Uterus (tissue), 4 donors: ENCODE measurements at places on chromosomes 5 and 9.

GRCh38 chr9:93644397-93645088 lies 68.2 kb downstream of the PHF2 start:
- H3K27ac ChIP-seq, result no peak overlapping the region
- no peak overlapping the region for H3K4me3 ChIP-seq
- H3K4me1 ChIP-seq, result peaks cover 7% of the 10 kb centered on the region
- DNase-seq, result no peak

- no peaks in the 10 kb centered on the region for H3K4me1 ChIP-seq
- no peaks in the 10 kb centered on the region for H3K36me3 ChIP-seq
- DNase-seq, result no peak
- H3K27me3 ChIP-seq, result no peaks in the 10 kb centered on the region
- H3K4me3 ChIP-seq, result no peak overlapping the region
- no peak overlapping the region for H3K27ac ChIP-seq
Measured at GRCh38 chr5:18098691-18099090, 464.4 kb downstream of the TAF11L14 start.

- no peak for DNase-seq
- no peaks in the 10 kb centered on the region for H3K27me3 ChIP-seq
- no peak overlapping the region for H3K27ac ChIP-seq
- H3K36me3 ChIP-seq, result no peaks in the 10 kb centered on the region
Measured at GRCh38 chr9:38136386-38136785, 67.4 kb upstream of the SHB start.

DNA sequence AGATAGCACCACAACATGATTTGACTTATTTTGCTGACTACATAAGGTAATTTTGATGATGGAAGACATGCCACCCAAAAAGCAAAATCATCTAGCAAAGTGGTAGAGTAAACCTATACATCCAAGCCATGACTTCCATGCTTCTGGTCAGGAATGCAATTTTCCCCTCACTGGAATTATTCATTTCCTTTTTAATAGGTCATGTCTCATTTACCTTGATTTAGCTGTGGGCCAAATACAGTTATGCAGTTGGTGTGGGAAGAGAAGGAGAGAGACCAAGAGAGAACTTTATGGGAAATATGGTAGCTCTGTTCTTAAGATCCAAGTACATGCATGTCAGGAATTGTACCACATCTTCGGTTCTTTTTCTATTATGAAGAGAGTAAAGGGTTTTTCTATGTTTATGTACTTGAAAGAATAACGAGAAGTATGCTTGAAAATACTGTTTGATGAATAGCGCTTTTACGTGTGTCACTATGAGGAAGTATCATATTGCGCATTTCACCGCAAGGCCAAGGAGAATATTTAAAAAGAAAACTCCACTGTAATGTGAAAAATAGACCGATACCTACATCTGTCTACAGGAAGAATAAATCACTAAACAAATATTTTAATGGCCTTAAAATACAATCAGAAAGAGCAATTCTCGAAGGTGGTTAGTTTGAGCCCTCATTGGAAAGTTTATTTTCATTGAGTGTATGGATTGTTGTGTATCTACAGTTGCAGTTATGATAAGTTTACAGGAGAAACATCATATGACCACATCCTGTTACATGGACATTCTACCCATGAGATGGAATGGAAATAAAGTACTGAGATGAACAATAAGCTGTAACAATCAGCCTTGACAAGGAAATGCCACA lies 134.0 kb downstream of the FOXD1 start:
- no peak for DNase-seq
- H3K4me3 ChIP-seq, result no peak overlapping the region
- no peak overlapping the region for H3K27ac ChIP-seq
- H3K4me1 ChIP-seq, result no peaks in the 10 kb centered on the region
- H3K36me3 ChIP-seq, result no peaks in the 10 kb centered on the region

GRCh38 chr9:135350003-135350315 lies 129.6 kb upstream of the PPP1R26 start:
- H3K36me3 ChIP-seq, result no peaks in the 10 kb centered on the region
- no peaks in the 10 kb centered on the region for H3K4me1 ChIP-seq
- no peak for DNase-seq
- H3K27me3 ChIP-seq, result no peaks in the 10 kb centered on the region
- H3K27ac ChIP-seq, result no peak overlapping the region
- no peak overlapping the region for H3K4me3 ChIP-seq

- no peak overlapping the region for H3K4me3 ChIP-seq
- no peak for DNase-seq
- no peaks in the 10 kb centered on the region for H3K4me1 ChIP-seq
Measured at GRCh38 chr5:50501491-50502228, 60.6 kb upstream of the EMB start.

GRCh38 chr5:142206801-142207200 lies 98.2 kb downstream of the NDFIP1 start:
- no peaks in the 10 kb centered on the region for H3K27me3 ChIP-seq
- H3K4me3 ChIP-seq, result no peak overlapping the region
- no peak overlapping the region for H3K27ac ChIP-seq
- H3K36me3 ChIP-seq, result no peaks in the 10 kb centered on the region
- H3K4me1 ChIP-seq, result no peaks in the 10 kb centered on the region

- no peak overlapping the region for H3K27ac ChIP-seq
- no peaks in the 10 kb centered on the region for H3K4me1 ChIP-seq
- H3K36me3 ChIP-seq, result no peaks in the 10 kb centered on the region
- DNase-seq, result no peak
- no peaks in the 10 kb centered on the region for H3K27me3 ChIP-seq
Measured at GRCh38 chr5:11346336-11346735, 557.9 kb downstream of the CTNND2 start.

DNA sequence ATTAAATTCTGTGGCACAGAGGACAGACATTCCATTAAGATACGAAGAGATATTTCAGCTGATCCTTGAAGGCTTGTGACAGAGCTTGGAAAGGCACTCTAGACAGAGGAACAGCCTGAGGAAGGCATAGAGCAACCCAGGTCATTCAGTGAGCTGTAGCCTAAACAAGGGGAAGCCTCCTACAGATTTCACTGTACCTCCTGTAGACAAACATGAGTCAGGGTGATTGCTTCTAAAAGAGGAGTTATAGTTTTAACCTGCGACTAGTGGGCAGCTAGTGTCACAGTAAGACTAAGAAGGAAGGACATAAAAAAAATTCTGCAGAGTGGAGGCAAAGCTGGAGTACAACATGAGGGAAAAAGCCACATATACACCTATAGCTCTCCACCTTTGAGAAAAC lies 43.5 kb upstream of the ANKDD1B start:
- DNase-seq, result no peak
- no peak overlapping the region for H3K4me3 ChIP-seq
- peak overlapping the region; percentile 16 for H3K27ac ChIP-seq
- no peaks in the 10 kb centered on the region for H3K27me3 ChIP-seq

DNA sequence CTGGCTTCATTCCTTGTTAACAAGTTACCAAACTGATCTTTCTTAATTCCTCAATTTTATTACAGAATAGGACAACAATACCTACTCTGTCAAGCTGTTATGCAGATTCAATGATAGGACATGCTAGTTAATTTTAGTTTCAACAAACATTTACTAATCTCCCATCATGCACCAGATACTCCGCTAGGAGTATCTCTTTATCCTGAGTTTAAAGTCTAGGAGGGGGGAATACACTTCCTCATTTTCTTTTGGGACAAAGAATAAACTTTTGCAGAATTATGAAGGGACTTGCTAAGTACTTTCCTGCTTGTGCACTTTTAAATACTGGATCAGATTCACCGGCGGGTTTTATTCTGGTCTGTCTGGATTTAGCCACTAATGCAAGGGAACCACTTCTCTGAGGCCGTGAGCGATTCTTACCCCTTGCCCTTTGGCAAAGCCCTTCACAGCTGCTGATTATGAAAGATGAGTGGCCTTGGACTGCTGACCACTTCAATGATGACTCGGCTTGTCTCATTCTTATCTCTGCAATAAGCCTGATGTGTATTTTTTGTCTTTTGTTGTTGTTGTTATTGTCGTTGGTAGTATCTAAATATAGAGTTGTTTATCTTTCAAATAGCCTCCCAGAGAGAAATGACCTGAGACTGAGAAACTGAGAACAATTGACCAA lies 73.9 kb downstream of the RMI1 start:
- H3K4me1 ChIP-seq, result no peaks in the 10 kb centered on the region
- no peak for DNase-seq
- no peaks in the 10 kb centered on the region for H3K36me3 ChIP-seq
- H3K27me3 ChIP-seq, result no peaks in the 10 kb centered on the region
- H3K4me3 ChIP-seq, result no peak overlapping the region

- no peaks in the 10 kb centered on the region for H3K36me3 ChIP-seq
- H3K27ac ChIP-seq, result no peak overlapping the region
- no peak for DNase-seq
- no peak overlapping the region for H3K4me3 ChIP-seq
- H3K27me3 ChIP-seq, result no peaks in the 10 kb centered on the region
Measured at GRCh38 chr5:141486091-141486490, 1.3 kb downstream of the PCDHGC4 start.

DNA sequence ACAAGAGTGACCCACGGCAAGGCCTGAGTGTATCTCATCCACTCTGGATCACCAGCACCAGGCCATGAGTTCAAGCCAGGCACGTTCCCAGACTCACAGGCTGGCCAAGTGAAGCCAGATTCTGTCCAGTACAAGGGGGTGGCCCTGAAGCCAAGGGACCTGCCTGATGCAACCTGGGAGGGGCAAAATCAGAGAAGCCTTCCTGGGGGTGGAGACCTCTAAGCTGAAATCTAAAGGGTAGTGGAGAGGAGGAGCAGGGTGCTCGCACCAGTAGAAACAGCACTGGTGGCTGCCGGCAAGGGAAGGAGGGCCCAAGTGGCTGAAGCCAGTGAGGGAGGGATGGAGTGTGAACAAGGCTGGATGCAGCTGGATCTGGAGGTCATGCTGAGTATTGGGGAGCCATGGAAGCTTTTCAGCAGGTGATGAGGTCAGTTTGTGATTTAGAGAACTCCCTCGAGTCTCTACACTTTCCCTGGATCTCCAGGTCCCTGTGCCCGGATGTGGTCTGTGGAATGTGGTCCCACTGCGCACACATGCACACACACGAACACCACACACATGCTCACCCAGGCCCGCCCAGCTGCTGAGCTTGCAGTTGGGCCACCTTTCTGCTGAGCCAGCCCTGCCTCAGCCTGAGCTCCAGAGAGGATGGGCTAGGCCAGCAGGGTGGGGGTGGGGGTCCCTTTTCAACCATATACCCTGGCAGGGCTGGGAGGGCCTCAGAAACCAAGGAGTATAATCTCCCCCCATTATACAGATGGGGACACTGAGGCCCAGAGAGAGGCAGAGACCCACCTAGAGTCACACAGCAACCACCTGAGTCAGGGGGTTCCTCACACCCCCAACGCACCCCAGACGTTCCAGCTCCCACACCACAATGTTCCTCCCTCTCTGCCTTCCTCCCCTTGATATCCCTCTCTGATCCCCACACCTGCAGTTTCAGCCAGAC lies 1.6 kb downstream of the PIP5KL1 start:
- H3K27me3 ChIP-seq, result peaks cover 14% of the 10 kb centered on the region
- H3K36me3 ChIP-seq, result no peaks in the 10 kb centered on the region
- no peaks in the 10 kb centered on the region for H3K4me1 ChIP-seq
- no peak for DNase-seq
- H3K27ac ChIP-seq, result no peak overlapping the region

- H3K27me3 ChIP-seq, result no peaks in the 10 kb centered on the region
- H3K36me3 ChIP-seq, result no peaks in the 10 kb centered on the region
- H3K4me3 ChIP-seq, result peak overlapping the region; percentile 72
- H3K4me1 ChIP-seq, result no peaks in the 10 kb centered on the region
- H3K27ac ChIP-seq, result peak overlapping the region; percentile 100
Measured at GRCh38 chr9:70412832-70413463, 1.5 kb downstream of the KLF9 start.

DNA sequence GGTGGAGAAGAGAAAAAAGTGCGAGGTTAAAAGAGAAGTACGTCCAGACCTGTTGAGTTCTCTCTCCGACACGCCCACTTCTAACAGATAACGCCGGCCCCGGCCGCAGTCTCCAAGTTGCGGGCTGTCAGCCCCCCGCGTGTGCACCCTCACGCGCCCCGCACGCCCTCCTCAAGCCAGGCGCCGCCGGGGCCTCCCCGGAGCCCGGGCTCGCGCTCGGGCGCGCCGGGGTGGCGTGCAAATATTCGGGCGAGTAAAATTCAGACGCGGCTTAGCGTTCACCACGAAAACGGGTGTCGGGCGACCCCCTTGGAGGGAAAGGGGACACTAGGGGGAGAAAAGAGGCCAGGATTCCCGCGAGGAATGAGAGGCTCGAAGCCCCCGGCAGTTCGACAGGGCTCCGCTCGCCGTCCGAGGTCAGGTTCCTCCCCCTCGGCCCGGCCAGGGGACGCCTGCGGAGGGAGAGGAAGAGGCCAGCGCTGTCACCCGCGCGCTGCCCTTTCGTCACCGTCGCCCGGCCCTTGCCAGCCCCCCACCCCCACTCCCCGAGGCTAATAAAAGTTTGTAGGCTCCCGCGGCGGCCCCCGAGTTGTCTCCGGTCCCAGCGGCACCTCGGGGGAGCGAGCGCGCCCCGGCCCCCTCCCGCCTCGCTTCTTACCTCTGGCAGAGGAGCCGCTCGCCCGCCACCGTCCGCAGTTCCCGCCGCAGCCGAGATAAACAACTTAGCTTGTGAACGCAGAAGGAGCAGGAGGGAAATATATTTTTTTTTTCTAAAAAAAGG lies 743 bp downstream of the NR3C1 start:
- peak overlapping the region; percentile 57 for H3K4me3 ChIP-seq
- peak; percentile 58 for DNase-seq
- H3K4me1 ChIP-seq, result no peaks in the 10 kb centered on the region
- no peaks in the 10 kb centered on the region for H3K36me3 ChIP-seq

- no peaks in the 10 kb centered on the region for H3K4me1 ChIP-seq
- no peak overlapping the region for H3K4me3 ChIP-seq
- DNase-seq, result no peak
- no peaks in the 10 kb centered on the region for H3K27me3 ChIP-seq
- no peaks in the 10 kb centered on the region for H3K36me3 ChIP-seq
Measured at GRCh38 chr9:116843863-116844620, 156.9 kb downstream of the TRIM32 start.

DNA sequence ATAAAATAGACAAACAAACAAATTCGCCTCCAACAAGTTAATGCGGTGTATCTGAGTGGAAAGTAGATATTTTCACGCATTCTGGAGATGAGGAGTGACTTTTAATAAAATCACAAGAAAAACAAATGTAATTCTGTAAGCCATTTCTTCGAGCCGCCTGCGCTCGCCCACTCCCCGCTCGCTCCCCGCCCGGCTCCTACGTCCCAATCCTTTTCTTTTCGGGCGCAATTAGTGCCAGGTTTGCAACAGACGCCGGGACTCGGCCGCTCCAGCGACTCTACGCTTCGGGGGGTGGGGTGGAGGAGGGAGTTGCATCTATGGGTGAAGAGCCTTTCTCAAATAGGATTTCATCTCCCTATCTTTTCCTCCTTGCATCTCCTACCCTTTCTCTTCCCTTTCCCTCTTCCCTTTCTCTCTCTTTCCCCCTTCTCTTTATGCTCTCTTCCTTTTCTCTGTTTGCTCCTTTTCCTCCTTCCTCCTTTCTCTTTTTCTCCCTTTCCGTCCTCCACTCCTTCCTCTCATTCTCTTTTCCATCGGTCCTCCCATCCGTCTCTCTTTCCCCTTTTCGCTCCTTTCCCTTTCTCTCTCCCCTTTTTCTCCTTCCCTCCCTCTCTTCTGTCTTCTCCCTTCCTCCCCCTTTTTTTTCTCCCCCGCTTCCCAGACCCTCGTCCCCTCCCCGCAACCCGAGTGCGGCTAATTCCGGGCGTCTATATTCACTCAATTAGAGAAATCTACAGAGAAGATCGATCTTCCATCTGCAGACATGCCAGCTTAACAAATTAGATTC lies 6.1 kb upstream of the OTP start:
- H3K4me3 ChIP-seq, result no peak overlapping the region
- H3K4me1 ChIP-seq, result no peaks in the 10 kb centered on the region
- no peak for DNase-seq
- no peaks in the 10 kb centered on the region for H3K36me3 ChIP-seq
